ENCODE measurements at places on chromosomes 13 and 19. TPM values are rescaled to one million over a fixed set of nuclear protein-coding genes. Genes with fewer than 3 reads are reported as not detected.

The ZNF416 gene
- 6.3 TPM for polyA plus RNA-seq

The RINL gene
- polyA plus RNA-seq = 0.77 TPM

The SLC5A5 gene
- polyA plus RNA-seq = not detected

The EID2 gene
- polyA plus RNA-seq = 45.4 TPM

The C1QTNF9 gene
- not detected for polyA plus RNA-seq

The IZUMO1 gene
- polyA plus RNA-seq = not detected

The MRPL57 gene
- 32.6 TPM for polyA plus RNA-seq

The GFY gene
- polyA plus RNA-seq = not detected

The CGB5 gene
- polyA plus RNA-seq = not detected

The SHC2 gene
- polyA plus RNA-seq = 81.2 TPM

The S1PR4 gene
- polyA plus RNA-seq = not detected

Data from neural cell (in vitro differentiated cells).